Mesenchymal stem cell (in vitro differentiated cells and primary cell): ENCODE measurements at places on chromosomes 3 and 15.

- peaks cover 8% of the 10 kb centered on the region for H3K36me3 ChIP-seq
- no peaks in the 10 kb centered on the region for H3K27me3 ChIP-seq
Observed at GRCh38 chr3:100525753-100526612, 33.6 kb downstream of the TMEM45A start.

GRCh38 chr3:131048030-131048429 lies 21.4 kb downstream of the NEK11 start:
- H3K4me1 ChIP-seq, result no peaks in the 10 kb centered on the region
- H3K27ac ChIP-seq, result no peak overlapping the region

GRCh38 chr3:45962033-45962432 lies 18.8 kb downstream of the CXCR6 start:
- H3K4me1 ChIP-seq, result peaks cover 15% of the 10 kb centered on the region
- H3K27me3 ChIP-seq, result no peaks in the 10 kb centered on the region
- DNase-seq, result no peak
- H3K4me3 ChIP-seq, result no peak overlapping the region
- H3K27ac ChIP-seq, result no peak overlapping the region
- H3K36me3 ChIP-seq, result peaks cover 74% of the 10 kb centered on the region

DNA sequence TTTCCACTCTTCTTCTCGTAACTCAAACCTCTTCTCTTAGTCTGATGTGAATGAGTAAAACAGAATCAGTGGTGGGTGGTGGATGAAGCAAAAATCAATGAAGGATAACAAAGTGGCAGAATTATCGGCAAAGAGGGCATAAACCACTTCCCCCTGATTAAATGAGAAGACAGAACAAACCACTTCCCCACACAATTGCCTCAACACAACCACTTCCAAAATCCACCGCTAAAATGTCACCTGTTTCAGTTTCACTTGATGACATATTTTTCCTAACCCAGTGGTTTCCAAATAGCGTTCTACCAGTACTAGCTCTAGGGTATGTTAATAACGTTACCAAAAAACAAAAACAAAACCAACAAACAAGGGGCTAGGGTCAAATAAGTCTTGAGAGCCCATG lies 478.7 kb upstream of the WNT5A start:
- H3K36me3 ChIP-seq, result no peaks in the 10 kb centered on the region
- no peaks in the 10 kb centered on the region for H3K4me1 ChIP-seq
- DNase-seq, result no peak
- no peak overlapping the region for H3K4me3 ChIP-seq
- H3K27me3 ChIP-seq, result no peaks in the 10 kb centered on the region

GRCh38 chr15:91407269-91407889 lies 307.3 kb downstream of the SV2B start:
- no peaks in the 10 kb centered on the region for H3K4me1 ChIP-seq
- no peak overlapping the region for H3K27ac ChIP-seq
- no peaks in the 10 kb centered on the region for H3K36me3 ChIP-seq
- no peaks in the 10 kb centered on the region for H3K27me3 ChIP-seq
- no peak overlapping the region for H3K4me3 ChIP-seq
- DNase-seq, result no peak

DNA sequence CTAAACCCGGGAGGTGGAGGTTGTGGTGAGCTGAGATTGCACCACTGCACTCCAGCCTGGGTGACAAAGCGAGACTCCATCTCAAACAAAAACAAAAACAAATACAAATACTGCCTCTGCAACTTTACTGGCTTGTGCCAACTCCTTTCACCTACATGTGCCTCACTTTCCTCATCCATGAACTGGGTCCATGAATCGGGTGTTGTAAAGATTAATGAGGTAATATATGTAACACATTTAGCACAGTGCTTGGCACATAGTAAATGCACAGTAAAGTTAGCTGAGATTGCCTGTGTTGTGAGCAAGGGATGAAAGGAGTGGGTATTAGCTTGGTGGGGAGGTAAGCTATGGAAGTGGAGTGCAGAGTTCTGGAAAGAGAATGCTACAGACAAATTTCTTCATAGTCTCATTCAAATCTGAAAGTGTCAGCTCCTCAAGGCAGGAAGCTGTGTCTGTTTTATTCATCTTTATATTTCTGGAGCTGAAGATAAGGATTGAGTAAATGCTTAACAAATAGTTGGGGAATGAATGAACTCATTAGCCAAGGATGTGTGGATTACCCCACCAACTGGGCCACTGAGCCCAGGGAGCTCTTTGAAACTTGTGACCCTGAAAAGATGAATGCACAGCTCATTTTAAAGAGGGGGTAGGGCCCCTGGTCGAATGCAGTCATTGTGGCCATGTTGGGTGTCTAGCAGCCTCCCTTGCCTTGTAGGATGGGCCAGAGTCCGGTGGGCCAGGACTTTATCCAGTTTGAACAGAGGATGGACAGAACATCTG lies 7.7 kb upstream of the CDCP1 start:
- H3K27ac ChIP-seq, result peak overlapping the region; percentile 82
- DNase-seq, result peak; percentile 76
- H3K27me3 ChIP-seq, result no peaks in the 10 kb centered on the region
- peaks cover 9% of the 10 kb centered on the region for H3K4me1 ChIP-seq

GRCh38 chr3:28575100-28575745 lies 226.6 kb upstream of the AZI2 start:
- H3K36me3 ChIP-seq, result no peaks in the 10 kb centered on the region
- H3K27me3 ChIP-seq, result peaks cover 43% of the 10 kb centered on the region
- peaks cover 16% of the 10 kb centered on the region for H3K4me1 ChIP-seq
- peak overlapping the region; percentile 26 for H3K4me3 ChIP-seq
- H3K27ac ChIP-seq, result no peak overlapping the region

DNA sequence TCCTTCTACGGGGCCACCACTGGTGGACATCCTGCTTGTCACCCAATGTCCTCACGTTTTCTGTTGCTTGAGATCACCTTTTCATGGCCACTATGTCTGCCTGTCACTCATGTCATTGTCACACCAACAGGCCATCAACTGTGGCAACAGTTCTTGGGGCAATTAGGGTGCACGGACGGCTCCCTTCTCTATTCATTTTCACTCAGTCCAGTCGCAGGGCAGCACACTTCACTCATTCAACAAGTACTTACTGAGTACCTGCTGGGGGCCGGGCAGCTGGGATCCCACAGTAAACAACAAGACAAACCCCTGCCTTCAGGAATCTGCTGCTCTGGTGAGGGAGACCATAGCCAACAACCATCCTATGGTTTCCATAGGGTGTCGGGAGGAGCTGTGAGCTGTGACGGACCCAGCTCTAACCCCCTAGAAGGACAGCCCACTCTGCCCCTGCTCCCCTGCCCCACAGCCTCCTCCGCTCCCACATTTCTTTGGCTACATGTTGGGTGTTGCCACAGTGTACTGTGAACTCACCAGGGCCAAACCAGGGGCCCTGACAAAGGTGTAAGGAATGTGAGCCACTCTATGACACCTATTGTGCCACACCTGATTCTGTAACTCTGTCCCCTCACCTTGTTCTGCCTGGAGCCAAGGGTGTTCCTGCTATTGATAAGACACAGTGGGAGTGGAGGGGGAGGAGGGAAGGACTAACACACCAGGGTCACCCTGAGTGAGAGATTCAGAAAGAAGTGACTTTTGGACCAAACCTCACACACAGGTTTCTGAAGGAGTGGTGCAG lies 1.9 kb downstream of the VILL start:
- peaks cover 9% of the 10 kb centered on the region for H3K4me1 ChIP-seq
- peaks cover 31% of the 10 kb centered on the region for H3K27me3 ChIP-seq
- H3K4me3 ChIP-seq, result no peak overlapping the region
- no peak overlapping the region for H3K27ac ChIP-seq
- DNase-seq, result no peak
- peaks cover 20% of the 10 kb centered on the region for H3K36me3 ChIP-seq

DNA sequence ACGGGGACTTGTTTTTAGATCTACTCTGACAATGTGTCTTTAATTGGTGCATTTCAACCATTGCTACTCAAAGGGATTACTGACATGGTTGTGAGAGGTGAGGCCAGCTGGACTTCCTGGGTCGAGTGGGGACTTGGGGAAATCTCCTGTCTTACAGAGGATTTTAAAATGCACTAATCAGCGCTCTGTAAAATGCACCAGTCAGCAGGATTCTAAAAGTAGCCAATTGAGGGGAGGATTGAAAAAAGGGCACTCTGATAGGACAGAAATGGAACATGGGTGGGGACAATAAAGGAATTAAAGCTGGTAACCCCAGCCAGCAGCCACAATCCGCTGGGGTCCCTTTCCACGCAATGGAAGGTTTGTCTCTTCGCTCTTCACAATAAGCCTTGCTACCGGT lies 122.5 kb upstream of the SNRPN start:
- H3K27ac ChIP-seq, result no peak overlapping the region
- H3K27me3 ChIP-seq, result no peaks in the 10 kb centered on the region
- no peak for DNase-seq
- no peak overlapping the region for H3K4me3 ChIP-seq
- H3K4me1 ChIP-seq, result no peaks in the 10 kb centered on the region

- no peak for DNase-seq
- peaks cover 30% of the 10 kb centered on the region for H3K36me3 ChIP-seq
- H3K4me3 ChIP-seq, result no peak overlapping the region
- no peak overlapping the region for H3K27ac ChIP-seq
Observed at GRCh38 chr15:66433726-66434125, 47.0 kb downstream of the MAP2K1 start.

DNA sequence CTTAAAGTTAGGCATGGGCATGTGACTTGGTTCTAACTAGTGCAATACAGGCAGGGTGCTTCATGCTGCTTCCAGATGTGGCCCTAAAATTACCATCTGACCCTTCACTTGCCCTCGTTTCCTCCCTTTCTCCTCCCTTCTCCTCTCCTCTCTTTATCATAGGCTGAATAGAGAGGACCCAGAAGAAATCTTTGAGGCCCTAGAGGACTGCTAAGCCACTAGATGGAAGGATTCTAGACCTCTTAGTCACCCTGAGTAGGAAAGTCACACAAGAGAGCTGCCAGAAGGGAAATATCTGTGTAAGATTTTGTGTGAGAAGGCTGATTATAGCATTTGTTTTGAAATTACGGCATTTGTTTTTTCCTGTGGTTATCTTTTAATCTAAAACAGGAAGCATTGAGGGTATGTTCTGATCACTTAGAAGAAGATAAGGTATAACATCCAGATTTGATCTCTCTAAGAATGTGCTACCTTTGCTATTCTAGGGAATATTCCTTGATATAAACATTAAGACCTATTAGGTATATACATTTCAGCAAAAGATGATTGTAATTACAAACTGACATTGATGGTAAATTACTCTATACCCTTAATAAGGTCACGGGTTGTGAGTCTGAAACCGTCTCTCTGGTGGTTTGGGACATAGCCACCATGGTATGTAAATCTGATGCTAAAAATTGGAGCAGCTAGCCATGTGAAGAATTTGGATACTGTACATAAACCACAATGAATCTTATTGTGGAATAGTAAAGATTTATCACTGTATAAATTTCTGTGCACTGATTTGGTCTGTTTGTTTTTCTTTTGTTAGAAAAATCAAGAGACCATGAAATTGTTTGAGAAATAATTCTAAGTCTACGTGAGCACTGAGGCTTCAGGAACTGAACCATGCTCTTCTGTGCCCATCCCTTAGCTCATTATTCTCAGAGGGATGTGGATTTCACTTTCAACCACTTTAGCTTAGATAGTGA lies 84.1 kb downstream of the TP63 start:
- H3K4me1 ChIP-seq, result no peaks in the 10 kb centered on the region
- DNase-seq, result peak; percentile 74

DNA sequence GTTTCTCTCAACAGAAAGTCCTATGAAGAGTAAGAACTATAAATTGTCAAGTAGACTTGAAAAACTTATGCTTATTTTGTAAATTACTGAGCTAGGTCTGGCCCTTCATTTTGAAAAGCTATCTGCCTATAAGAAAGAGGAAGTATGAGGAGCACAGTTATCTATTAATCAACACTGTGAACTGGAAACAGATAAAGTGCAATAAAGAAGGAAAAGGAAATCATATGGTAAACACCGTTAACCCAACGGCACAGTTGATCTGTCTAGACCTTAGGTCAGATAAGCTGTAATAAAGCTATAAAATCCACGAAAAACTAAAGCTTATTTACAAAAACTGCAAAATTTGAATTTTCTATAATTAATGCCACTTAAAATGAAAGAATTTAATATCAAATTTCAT lies 242.5 kb downstream of the ZBTB20 start:
- no peak overlapping the region for H3K27ac ChIP-seq
- H3K4me1 ChIP-seq, result no peaks in the 10 kb centered on the region
- DNase-seq, result no peak
- no peak overlapping the region for H3K4me3 ChIP-seq
- no peaks in the 10 kb centered on the region for H3K36me3 ChIP-seq
- no peaks in the 10 kb centered on the region for H3K27me3 ChIP-seq

DNA sequence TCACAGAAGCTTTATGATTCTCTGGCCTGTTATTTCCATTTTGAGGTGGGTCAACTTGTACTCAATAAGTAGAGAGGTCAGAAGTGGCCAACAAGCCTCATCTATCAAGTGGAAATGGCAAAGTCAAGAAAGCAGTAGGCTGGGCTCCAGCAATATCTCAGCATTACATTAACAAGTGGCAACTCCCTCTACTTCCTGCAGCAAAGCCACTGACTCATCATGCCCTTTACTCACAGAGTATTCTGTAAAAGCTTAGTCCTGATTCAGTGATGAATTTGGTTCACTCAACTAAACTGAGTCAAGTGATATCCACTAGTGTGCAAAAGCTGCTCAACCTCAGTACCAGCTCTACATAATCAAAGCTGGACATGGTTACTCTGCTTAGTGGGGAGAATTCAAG lies 954.6 kb downstream of the EPHA3 start:
- no peaks in the 10 kb centered on the region for H3K36me3 ChIP-seq
- DNase-seq, result peak; percentile 82
- no peaks in the 10 kb centered on the region for H3K4me1 ChIP-seq
- H3K27me3 ChIP-seq, result no peaks in the 10 kb centered on the region

- no peak for DNase-seq
- no peaks in the 10 kb centered on the region for H3K4me1 ChIP-seq
- H3K4me3 ChIP-seq, result no peak overlapping the region
- H3K36me3 ChIP-seq, result no peaks in the 10 kb centered on the region
Observed at GRCh38 chr3:30253832-30254231, 352.6 kb upstream of the TGFBR2 start.

GRCh38 chr3:64141476-64141875 lies 83.8 kb downstream of the PRICKLE2 start:
- no peaks in the 10 kb centered on the region for H3K27me3 ChIP-seq
- peaks cover 4% of the 10 kb centered on the region for H3K4me1 ChIP-seq

DNA sequence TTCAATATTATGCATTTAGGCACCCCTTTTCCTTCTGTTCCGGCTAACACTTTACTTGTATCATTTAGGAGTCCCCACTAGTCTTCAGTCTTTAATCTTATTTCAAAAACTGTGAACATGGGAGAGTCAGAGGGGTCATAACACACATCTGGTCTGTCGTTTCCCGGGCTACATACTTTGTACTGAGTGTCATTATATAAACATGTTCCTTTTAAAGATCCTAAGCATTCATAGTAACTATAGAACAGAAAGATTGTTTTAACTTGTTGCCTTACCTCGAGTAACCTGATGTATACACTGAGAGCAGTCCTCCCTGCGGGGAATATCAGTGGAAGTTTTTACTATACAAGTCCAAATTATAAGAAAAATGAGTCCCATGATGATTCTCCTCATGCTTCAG lies 78.2 kb upstream of the VEPH1 start:
- H3K4me1 ChIP-seq, result peaks cover 2% of the 10 kb centered on the region
- no peaks in the 10 kb centered on the region for H3K27me3 ChIP-seq
- H3K4me3 ChIP-seq, result no peak overlapping the region

GRCh38 chr3:15952543-15953175 lies 154.9 kb upstream of the ANKRD28 start:
- DNase-seq, result peak; percentile 19
- H3K27ac ChIP-seq, result no peak overlapping the region
- no peak overlapping the region for H3K4me3 ChIP-seq

GRCh38 chr15:74318376-74319137 lies 48.9 kb downstream of the CYP11A1 start:
- H3K36me3 ChIP-seq, result no peaks in the 10 kb centered on the region
- H3K4me3 ChIP-seq, result no peak overlapping the region
- H3K27me3 ChIP-seq, result no peaks in the 10 kb centered on the region
- DNase-seq, result peak; percentile 50
